ENCODE measurements at places on chromosomes 2 and 18.

- DNase-seq = no peak
- no peak overlapping the region for H3K4me3 ChIP-seq
- no peaks in the 10 kb centered on the region for H3K36me3 ChIP-seq
Measured at GRCh38 chr2:193963472-193964119, 1693.4 kb upstream of the SLC39A10 start.

DNA sequence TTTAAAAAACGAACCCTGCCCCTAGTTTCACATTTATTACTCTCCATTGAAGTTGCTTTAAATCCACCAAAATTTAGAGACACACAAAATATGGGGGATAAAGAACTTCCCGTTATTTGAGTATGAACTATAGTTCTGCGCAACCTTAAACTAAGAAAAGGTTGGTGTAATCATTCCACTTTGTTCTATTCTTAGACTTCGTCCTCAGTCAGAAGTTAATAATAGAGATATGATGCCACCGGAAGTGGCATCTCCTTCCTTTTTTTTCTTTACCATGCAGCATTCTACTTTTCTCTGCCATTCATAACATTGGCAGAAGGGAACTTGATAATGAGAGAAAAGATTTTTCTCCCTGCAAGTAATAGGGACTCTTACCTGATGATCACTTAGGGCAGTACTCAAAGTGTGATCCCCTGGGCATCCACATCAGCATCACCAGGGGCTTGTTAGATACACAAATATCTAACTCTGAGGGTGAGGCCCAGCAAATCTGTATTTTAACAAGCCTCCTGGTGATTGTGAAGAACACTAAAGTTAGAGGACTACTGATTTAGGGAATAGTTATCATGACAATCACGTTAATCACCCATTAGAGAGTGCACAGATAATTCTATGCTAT lies 147.7 kb upstream of the DTNA start:
- no peak overlapping the region for H3K4me3 ChIP-seq
- no peaks in the 10 kb centered on the region for H3K27me3 ChIP-seq
- H3K36me3 ChIP-seq = no peaks in the 10 kb centered on the region
- H3K4me1 ChIP-seq = no peaks in the 10 kb centered on the region

GRCh38 chr2:47890711-47891368 lies 15.5 kb downstream of the FBXO11 start:
- H3K4me1 ChIP-seq = no peaks in the 10 kb centered on the region
- H3K4me3 ChIP-seq = no peak overlapping the region
- no peak for DNase-seq
- peaks cover 20% of the 10 kb centered on the region for H3K36me3 ChIP-seq

DNA sequence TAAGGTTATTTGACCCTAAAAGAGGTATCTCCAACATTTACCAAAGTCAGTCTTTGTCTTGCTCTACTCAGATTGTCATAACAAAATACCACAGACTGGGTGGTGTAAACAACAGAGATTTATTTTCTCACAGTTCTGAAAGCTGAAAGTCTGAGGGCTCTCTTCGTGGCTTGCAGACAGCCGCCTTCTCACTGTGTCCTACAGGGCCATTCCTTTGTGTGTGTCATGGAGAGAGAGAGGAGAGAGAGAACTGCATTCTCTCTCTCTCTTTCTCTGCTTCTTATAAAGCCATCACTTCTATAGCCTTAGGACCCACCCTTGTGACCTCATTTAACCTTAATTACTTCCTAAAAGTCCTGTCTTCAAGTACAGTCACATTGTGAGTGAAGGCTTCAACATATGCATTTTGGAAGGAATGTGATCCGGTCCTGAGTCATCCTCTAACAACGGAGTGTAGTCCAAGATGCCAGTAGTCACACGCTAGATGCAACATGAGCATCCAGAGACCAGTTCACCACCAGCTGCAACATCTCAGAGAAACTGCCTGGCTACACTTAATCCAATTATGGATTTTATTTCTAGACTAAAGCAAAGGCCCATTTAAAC lies 130.2 kb downstream of the CD226 start:
- H3K4me1 ChIP-seq = no peaks in the 10 kb centered on the region
- H3K27me3 ChIP-seq = no peaks in the 10 kb centered on the region
- no peak overlapping the region for H3K27ac ChIP-seq
- no peaks in the 10 kb centered on the region for H3K36me3 ChIP-seq

GRCh38 chr2:138831691-138832090 lies 51.5 kb upstream of the NXPH2 start:
- H3K4me3 ChIP-seq = no peak overlapping the region
- H3K4me1 ChIP-seq = no peaks in the 10 kb centered on the region
- H3K27ac ChIP-seq = no peak overlapping the region
- no peaks in the 10 kb centered on the region for H3K27me3 ChIP-seq
- no peak for DNase-seq

GRCh38 chr2:60505240-60505879 lies 48.1 kb downstream of the BCL11A start:
- no peak for DNase-seq
- H3K4me3 ChIP-seq = no peak overlapping the region
- H3K36me3 ChIP-seq = no peaks in the 10 kb centered on the region
- H3K4me1 ChIP-seq = no peaks in the 10 kb centered on the region
